ENCODE measurements at places on chromosomes 3 and 15.

GRCh38 chr3:169400205-169400604, 263.3 kb downstream of the MECOM start:
- no peak for DNase-seq

GRCh38 chr15:76994971-76995945, at the start of gene PSTPIP1:
PSTPIP1 (plus strand) TSS chr15:76995126; CDS start chr15:76995574, 448 bp downstream.
- DNase-seq = no peak

- DNase-seq = no peak
Measured at GRCh38 chr3:148074946-148075345, 622.8 kb upstream of the AGTR1 start.

DNA sequence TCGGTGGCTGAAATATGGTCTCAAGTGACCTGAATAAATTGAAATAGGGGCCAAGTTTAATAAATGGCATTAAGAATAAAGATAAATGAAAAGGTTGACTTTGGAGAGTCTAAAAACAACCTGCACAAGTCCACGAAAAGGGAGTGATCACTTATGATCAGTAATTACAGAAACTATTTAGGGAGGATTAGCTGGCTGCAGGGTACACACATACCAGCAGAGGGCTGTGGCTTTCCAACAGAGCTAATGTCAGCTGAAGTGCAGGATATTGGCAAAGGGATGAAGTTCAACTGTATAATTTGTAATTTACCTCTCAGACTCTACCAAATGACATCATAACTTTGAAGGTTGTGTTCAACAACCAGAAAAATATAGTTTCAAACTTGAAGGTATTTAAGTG, 86.8 kb downstream of the SYNPR start:
- no peak for DNase-seq

DNA sequence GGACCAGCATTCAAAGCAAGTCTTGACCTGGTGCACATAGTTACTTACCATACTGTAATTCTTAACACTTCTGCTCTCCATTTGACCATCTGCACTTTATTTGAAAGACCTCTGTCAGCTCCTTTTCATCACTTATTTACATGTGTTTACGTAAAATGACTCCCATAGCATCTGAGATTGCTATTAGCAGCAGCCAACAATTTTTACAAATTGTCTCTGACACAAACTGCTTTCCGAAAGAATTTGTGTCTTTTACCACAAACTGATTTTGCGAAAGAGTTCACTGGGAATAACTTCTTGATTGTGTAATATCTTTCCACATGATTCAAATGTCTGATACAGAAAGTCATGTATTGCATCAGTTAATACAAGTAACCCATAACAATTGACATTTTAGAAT, 144.1 kb upstream of the PEX5L start:
- no peak for DNase-seq

DNA sequence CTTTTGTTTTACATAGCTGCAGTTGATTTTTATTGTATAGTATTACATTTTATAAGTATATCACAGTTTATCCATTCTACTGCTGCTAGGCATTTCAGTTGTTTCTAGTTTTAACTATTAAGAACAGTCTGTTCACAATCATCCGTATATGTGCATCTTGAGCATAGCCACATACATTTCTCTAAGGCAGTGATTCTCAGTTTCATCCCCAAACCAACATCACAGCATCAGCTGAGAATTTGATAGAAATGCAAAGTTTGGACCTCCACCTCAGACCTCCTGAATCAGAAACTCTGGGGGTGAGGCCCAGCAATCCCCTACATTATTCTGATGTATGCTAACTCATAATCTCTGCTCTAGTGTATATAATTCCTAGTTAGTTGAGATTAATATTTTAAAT, 120.8 kb downstream of the VPS8 start:
- DNase-seq = no peak

- no peak for DNase-seq
Measured at GRCh38 chr3:171556148-171556547, 95.9 kb upstream of the TNIK start.
